Mucosa of gallbladder (tissue), 1 donor: ENCODE measurements at places on chromosomes 2 and 18. TPM values are rescaled to one million over a fixed set of nuclear protein-coding genes. Genes with fewer than 3 reads are reported as not detected.

- no peak for DNase-seq
Observed at GRCh38 chr2:241815477-241816430, 6.8 kb downstream of the NEU4 start.

GRCh38 chr2:70498528-70498927, 55.1 kb downstream of the TGFA start:
- DNase-seq: no peak

- DNase-seq: peak; percentile 36
Observed at GRCh38 chr2:226794751-226795171, 4.9 kb downstream of the IRS1 start.

DNA sequence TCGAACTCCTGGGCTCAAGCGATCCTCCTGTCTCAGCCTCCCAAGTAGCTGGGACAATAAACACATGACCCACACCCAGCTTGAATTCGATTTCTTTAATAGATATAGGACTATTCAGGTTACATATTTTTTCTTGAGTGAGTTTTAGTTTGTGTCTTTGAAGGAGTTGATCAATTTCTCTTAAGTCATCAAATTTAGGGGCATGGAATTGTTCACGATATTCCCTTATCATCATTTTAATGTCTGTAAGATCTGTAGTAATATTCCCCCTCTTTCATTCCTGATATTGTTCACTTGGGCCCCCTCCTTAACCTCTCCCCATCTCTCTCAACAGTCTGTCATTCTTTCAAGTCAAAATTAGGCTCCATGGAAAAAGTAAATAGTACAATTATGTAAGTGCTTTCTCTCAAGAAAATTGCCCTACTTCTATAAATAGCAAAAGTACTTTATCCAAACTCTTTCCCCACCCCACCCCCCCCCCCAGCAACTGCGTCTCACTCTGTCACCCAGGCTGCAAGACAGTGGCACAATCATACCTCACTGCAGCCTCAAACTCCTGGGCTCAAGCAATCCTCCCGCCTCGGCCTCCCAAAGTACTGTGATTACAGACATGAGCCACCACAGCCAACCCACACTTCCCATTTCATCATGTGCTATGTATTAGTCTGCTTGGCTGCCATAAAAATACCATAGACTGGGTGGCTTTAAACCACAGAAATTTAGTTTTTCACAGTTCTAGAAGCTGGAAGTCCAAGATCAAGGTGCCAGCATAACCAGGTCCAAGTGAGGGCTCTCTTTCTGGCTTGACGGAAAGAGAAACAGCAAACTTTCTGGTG, 20.1 kb downstream of the WDR33 start:
- no peak for DNase-seq

DNA sequence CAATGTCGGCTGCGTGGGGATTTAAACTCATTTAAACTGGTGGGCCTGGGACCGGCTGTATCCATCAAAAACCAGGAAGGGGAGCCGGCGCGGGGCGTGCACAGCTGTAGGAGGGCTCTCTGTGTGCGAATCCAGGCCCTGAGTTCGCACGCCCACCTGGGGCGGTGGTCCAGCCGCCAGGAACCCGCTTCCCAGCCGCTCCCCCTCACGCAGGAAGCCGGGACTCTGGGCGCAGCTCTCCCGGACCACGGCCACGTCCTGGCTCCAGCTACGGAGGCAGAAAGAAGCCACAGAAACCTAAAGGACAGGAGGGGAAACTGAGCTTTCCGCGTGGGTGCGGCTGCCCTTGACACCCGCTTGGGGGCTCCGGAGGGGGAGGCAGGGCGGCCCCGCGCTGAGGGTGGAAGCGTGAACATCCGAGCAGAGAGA, 80.6 kb downstream of the GFPT1 start:
- no peak for DNase-seq

DNA sequence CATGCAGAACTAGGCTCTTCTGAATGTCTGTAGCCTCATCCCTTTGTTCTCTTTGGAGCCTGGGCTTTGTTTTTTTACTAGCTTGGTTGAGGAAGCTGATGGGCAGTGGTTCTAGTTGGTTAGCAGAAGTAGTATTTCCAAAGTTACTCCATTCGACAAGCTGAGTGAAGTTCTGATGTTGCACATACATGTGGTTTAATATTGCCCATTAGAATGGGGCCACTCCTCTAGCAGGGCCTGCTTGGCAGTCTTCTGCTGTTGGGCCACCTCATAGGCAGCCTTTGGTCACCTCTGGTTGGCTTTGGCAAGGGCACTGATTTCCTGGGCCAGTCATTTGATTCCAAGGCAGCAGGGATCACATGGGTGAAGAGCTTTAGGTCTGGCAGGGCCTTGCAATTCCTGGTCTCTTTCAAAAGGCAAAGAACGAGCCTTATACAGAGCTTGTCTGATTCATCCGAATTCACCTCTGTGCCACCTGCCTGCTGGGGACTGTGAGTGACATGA, 2.5 kb downstream of the RPIA start:
- DNase-seq: no peak

The SLC25A12 gene
- total RNA-seq: 9.2 TPM

DNA sequence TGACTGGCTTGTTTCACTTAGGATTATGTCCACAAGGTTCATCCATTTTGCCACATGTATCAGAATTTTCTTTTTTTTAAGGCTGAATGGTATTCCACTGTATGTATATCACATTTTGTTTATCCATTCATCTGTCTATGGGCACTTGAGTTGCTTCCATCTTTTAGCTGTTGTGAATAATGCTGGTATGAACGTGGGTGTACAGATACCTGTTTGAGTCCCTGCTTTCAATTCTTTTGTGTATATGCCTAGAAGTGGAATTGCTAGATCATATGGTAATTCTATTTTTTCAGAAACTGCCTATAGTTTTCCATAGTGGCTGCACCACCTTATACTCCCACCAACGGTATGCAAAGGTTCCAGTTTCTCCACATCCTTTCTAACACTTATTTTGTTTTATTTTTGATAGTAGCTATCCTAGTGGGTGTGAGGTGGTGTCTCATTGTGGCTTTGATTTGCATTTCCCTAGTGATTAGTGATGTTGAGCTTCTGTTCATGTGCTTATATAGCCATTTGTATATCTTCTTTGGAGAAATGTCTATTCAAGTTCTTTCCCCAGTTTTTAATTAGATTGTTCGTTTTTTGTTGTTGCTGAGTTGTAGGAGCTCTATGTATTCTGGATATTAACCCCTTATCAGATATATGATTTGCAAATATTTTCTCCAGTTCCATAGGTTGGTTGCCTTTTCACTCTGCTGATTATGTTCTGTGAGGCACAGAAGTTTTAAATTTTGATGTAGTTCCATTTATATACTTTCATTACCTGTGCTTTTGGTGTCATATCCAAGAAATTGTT, 40.7 kb downstream of the TTC39C start:
- DNase-seq: no peak

GRCh38 chr2:144631636-144632035, 111.7 kb upstream of the ZEB2 start:
- DNase-seq: no peak

The C2orf81 gene
- 12.9 TPM for total RNA-seq

- DNase-seq: no peak
Observed at GRCh38 chr2:126832014-126832413, 66.7 kb upstream of the TEX51 start.

The CCDC148 gene
- 3.1 TPM for total RNA-seq

The TNFAIP6 gene
- 1.4 TPM for total RNA-seq

DNA sequence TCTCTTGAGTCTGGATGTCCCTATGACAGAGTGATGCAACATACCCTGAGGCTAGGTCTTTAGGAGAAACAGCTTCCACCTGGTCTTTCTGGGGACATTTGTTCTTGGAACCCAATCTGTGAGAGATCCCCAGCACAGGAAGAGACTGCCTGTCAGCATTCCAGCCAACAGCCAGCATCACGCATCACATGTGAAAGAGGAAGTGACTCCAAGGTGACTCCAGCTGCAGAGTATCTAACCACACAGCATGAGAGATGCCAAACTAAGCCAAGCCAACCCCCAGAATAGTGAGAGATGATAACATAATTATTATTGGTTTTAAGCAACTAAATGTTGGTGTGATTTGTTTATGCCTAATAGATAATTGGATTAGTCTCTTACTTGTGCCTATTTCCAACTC, 35.7 kb downstream of the C18orf63 start:
- DNase-seq: no peak

The B3GNT7 gene
- total RNA-seq: 281 TPM

GRCh38 chr2:19837235-19837766, 64.5 kb downstream of the TTC32 start:
- no peak for DNase-seq

- DNase-seq: no peak
Observed at GRCh38 chr18:8745355-8746014, 40.1 kb downstream of the MTCL1 start.

DNA sequence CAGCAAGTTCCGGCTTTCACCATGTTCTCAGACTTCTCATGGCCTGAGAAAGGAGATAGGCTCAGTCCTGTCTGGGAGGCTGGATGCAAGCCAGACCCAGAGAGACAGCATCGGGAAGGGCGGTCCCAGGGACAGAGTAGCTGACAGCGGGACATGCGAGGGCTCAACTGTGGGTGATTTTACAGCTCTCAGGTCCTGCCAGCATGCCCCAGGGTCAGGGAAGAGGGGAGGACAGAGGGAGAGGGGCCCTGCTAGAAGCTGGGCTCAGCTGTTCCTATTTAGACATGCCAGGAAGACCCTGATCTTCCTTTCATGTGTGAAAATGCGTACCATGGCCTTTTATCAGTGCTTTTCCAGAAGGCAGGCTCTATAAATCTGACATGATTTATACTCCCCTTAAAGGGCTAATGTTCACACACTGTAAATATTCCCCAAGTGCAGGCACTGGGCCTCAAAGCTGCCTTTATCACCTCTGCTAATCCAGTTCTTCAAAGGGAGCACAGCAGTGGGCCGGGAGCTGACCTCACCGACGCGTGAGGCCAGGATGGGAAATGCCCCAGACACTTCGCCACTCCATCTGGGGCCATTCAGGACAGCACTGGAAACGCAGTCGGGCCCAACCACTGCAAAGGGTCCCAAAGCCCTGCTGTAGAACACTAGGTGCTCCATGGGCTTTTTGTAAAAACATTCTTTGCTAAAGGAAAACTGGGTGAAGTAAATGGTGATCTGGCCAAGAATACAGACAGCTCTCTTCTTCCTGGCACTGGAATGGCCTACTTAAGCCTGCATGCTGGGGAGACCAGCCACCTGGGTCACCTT, 96.1 kb upstream of the LMAN1 start:
- no peak for DNase-seq

The GPBAR1 gene
- 49.3 TPM for total RNA-seq

The IL37 gene
- total RNA-seq: 0.29 TPM

GRCh38 chr2:238845583-238846377, 2.1 kb upstream of the TWIST2 start:
- no peak for DNase-seq

DNA sequence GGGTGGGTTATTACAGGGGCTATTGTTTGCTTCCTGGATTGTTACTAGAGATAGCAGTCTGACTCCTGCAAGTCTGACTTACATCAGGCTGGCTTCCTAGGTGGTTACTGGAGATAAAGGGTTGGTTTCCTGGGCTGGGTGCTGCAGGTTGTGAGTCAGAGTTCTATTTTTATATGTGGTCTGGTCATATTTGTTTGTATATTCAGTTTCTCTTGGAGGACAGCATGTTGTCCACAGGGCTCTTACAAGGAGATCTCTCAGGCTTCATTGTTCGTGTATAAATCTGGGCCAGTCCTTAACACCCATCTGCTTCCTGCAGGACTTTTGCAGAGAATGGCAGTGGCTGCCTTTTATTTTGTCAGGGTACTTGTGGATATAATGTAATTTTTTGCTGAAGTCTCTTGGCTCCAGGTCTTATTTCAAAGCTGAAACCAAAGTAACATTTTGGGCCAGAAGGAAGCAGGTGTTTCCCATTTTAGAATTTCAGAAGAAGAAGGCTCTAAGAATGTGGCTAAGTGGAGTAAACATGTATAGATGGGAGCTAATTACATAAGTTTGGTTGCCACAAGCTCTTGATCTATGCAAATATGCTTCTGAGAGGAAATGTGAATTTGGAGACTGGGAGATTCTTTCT, 65.9 kb upstream of the SLC16A14 start:
- DNase-seq: no peak
